SK-N-SH (cell line): ENCODE measurements at places on chromosomes 4 and X. TPM values are rescaled to one million over a fixed set of nuclear protein-coding genes. Genes with fewer than 3 reads are reported as not detected.
A peak's percentile ranks its signal among the peaks of the same experiment; 100 is the strongest.

GRCh38 chr4:101651778-101652177, 138.8 kb upstream of the BANK1 start:
- DNase-seq: no peak

- DNase-seq: peak; percentile 64
These were observed 58.1 kb upstream of the BCOR start for GRCh38 chrX:40155589-40156469.

- no peak for DNase-seq
These were observed 103.7 kb upstream of the TENM3 start for GRCh38 chr4:182139491-182139890.

Gene LUZP4
- not detected in 2 replicates for polyA plus RNA-seq

DNA sequence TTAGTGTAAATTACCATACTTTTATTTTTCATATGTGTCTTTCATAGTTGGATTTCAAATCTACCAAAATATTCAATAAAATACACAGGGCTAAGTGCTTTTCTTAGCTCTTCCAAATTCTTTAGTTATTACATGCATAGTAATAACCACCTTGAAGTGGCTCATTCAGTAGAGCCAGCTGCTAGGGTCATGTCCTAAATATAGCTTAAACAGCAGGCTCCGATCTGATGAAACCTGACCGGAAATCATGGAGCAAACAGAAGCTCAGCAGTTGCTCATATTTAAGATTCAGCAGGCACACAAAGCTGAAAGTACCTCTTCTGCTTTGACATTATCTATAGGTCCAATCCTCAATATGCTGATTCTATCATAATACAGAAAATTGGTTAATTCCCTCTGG, 1470.4 kb downstream of the ADGRL3 start:
- DNase-seq: peak; percentile 3

- DNase-seq: no peak
These were observed 29.5 kb upstream of the NUP54 start for GRCh38 chr4:76177709-76178108.

GRCh38 chr4:107970063-107970798, 19.5 kb upstream of the HADH start:
- DNase-seq: no peak

- DNase-seq: no peak
These were observed 186.9 kb downstream of the LRBA start for GRCh38 chr4:150828159-150828558.

DNA sequence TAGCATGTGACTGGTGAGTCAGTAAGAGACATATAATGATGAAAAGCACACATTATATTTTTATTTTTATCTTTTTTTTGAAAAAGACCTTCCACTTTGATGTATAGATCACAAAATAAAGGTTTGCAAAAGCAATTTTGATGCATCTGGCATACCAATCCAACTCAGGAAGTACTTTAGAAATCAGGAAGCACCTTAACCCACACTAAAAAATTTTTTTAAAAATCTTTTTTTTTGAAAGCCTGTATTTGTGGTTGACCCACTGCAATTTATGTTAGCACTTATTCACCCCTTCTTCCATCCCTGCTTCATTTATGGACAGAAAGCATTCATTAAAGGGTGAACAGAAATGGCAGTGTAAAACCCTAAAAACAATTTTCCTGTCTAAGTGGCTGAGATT, 16.6 kb downstream of the TMEM255A start:
- no peak for DNase-seq

Gene IBSP
- polyA plus RNA-seq: not detected in 2 replicates

GRCh38 chr4:26510334-26510964, 20.2 kb upstream of the CCKAR start:
- DNase-seq: no peak

Gene GPR78
- not detected in 2 replicates for polyA plus RNA-seq

DNA sequence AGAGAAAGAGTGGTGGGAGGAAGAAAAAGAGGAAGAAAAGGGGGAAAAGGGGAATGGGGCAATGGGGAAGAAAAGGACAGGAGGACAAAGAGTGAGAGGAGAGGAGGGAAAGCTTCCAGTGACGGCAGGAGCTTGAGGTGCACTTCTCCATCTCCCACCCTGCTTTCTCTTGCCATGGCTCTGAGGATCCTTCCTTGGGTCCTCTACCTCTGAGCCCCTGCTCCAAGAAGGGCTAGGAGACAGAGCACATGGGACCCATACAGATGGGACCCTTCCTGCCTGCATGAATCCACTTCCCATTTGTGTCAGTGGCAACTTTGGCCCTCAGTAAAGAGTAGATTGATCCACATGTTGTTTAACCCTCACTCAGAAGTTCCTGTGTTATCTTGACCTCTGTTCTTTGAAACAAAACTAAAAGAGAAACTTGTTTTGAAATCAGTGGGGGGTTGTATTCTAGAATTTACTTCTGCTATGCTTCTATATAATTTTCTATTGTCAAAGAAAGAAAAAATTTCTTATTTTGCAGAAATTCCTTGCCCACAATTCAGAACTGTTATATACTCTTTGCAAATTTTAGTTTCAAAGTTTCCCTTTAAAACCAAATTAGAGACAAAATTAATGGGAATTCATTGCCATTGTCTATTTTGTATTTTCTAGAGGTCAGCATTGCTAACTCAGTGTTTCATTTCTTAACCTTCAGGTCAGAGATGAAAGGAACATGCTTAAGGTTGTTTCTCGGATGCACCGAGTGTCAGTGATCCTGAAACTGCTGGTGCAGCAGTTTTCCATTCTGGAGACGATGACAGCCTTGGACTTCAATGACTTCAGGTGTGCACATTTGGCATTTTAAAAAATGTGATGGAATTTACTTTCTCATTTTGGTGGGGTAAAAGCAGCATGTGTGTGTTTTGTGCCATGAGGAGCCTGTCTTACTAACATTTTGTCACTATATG, 5.0 kb downstream of the TDO2 start:
- DNase-seq: no peak

Gene SLC26A1
- 0.05 and 0.08 TPM in 2 replicates for polyA plus RNA-seq

DNA sequence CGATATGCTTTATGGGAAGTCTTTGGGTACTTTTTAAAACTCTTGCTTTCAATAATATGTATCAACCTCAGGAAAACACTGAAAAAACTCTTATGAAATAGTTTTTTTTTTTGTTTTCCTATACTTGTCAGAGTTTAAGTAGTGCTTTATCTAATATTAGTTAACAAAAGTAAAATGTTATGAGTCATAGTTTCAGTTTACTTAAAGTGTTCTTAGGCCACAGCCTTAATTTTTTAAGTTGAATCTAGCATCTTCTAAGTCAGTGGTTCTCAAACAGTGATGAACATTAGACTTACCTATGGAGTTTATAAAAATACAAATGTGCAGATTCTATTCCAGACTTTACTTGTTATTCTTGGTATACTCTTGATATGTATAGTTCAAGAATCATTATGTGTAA, 26.3 kb upstream of the ADGRL3 start:
- no peak for DNase-seq

GRCh38 chr4:1060121-1060520, 48.7 kb downstream of the FGFRL1 start:
- no peak for DNase-seq

DNA sequence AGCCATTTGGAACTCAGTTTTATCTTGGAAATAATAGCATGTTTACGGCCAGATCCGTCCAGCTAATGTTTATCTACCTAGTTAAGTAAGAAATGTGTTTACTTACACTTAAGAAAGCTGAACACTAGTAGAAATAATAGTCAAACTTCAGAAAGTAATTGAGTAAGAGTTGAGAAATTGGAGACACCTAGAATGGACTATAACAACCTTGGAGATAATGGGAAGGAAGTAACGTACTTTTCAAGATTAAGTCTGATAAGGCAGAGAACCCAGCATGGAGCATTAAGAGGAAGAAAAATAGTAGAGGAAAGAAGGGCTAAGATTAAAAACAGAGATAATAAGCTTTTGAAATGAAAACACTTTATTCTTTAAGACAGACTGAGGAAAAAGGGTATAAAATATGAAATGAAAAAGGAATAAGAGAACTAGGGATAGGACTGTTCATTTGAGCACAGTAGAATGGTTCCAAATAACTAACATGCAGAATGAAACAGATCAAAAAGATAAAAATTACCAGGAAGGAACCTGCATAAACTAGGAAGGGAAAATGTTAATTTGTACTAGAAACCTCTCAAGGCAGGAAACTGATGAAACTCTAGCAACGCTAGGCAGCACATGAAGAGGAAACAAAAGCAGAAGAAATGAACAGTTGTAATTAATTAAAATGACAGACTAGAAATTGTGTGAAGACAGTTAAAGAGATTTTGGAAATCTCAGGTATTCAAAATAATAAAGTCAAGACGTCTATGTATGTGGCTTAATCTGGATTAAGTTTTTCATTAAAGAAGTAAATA, 71.7 kb downstream of the FBXW7 start:
- no peak for DNase-seq

- no peak for DNase-seq
These were observed 63.9 kb downstream of the FHDC1 start for GRCh38 chr4:153000076-153000420.

Gene PROM1
- polyA plus RNA-seq: not detected in 2 replicates

Gene FSTL5
- 0.07 and 0.10 TPM in 2 replicates for polyA plus RNA-seq

Gene TRPC3
- polyA plus RNA-seq: not detected in 2 replicates

DNA sequence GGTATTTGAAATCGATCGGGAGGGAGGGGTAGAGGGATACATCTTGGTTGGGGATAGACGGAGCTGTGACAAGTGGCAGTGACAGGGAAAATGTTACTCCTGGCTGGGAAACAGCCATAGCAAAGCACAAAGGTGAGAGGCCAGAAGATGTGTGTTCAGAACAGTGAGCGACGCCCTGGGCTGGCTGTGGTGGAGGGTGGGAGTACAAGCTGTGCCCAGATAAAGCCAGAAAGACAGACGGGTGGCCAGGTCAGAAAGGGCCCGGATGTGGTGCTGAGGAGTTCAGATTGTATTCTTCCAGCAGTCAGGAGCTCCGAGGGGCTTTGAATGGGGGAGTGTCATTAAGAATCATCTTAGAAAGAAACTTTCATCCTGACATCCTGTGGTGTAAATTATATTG, 27.9 kb downstream of the CCDC149 start:
- no peak for DNase-seq

Gene TMPRSS11B
- not detected in 2 replicates for polyA plus RNA-seq

Gene TBC1D1
- 20.3 and 29.8 TPM in 2 replicates for polyA plus RNA-seq

Gene PABPC4L
- not detected in 2 replicates for polyA plus RNA-seq

Gene F8
- 2.5 and 4.2 TPM in 2 replicates for polyA plus RNA-seq

DNA sequence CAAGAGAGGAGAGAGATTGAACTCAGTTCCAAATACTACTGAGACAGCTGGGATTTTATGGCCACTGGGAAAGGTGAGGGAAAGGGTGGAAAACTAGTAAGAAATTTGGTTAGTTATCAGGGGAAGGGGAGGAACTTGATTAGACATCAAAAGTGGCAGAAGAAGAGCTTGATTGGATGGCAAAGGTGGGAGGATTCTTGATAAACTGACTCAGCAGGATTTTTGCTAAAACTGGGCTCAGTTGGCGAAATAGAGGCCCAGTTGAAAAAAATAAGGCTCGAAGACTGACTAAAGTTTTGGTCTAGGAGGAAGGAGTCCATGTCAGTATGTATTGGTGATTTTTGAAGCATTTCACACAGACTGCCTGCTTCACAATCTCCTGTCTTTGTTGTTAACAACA, 10.0 kb downstream of the BEX3 start:
- no peak for DNase-seq

DNA sequence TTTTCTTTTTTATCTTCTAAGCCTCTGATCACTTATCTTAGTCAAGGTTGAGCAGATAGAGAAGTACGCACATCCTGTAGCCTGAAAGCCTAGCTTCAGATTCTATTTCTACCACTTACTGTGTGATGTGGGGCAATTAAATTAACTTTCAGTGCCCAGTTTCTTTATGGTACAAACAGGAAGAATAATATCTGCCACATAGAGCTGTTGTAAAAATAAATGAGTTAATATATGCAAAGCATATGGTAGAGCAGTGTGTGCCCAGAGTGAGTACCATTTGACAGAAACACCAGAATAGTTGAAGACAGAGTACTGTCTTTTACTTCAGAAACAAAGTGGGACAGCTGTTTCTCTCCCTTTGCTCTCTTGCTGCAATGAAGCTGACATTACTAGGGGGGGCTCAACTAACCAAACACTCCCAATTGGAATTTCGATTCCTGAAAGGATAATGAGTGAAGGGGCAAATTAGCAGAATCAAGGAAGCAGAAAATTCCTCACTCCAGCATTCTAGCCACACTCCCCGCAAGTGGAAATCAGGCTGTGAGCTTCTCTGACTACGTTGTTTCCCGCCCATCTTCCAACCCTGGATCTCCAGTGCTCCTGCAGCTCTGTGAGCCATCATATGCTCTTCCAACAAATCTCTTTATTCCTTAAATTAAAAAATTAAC, 80.4 kb downstream of the MAPK10 start:
- DNase-seq: no peak

DNA sequence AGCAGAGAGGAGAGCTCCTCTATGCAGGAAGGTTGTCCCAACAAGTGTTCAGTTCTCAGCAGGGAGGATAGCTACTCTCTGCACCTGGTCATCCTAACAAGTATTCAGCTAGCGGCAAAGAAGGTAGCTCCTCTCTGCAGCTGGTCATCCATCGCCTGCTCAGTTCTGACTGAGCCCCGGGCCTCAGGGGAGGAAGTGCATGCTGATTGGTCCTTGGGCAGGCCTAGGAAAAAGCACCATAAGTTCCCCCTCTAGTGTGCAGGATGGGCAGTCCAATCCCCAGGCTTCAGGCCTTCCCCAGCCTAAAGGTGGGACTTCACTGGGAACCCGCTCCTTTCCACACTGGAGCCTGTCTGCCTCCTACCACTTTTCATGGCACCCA, 4.4 kb upstream of the FBXW7 start:
- no peak for DNase-seq

GRCh38 chr4:4995103-4995907, 24.0 kb downstream of the CYTL1 start:
- DNase-seq: peak; percentile 81

DNA sequence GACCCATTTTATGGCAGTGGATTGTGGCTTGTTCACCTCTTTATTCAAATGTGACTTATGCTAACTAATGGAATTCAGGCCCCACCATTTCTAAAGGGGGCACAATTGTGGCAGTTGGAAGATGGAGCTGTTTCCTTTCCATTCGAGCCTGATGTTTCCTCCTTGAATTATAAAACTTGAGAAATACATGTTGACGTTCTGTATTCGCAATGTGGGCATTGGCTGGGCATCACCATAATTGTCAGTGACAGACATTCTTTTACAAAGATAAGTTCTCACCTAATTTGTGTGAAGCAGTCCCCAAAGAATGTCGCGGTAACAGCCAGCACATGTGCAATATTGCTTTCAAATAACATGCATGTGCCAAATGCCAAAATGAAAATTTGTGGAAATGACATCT, 1070.2 kb upstream of the TENM3 start:
- no peak for DNase-seq

Gene DUX4
- polyA plus RNA-seq: not detected in 2 replicates

Gene LRP2BP
- 0.30 and 0.52 TPM in 2 replicates for polyA plus RNA-seq
